Endodermal cell (in vitro differentiated cells): ENCODE measurements at places on chromosomes 6 and 20. TPM values are rescaled to one million over a fixed set of nuclear protein-coding genes. Genes with fewer than 3 reads are reported as not detected.

DNA sequence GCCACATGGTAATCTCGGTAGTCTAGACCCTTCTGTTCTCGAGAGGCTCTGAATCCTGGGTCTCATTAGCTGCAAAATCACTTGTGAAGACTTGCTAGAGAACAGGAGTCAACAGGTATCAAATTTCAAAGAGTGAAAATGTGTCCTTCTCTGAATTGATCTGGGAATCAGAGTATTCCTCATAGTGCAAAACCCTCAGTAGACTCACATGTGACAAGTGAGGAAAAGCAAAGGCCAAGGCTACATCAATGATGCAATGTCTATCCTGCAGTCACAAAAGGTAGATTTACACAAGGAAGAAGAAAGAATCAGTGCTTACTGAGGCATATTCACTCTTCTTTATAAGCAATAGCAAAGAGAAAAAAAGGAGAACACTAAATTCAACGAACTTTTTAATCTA, 1220.0 kb upstream of the GJE1 start:
- DNase-seq, result no peak
- H3K27me3 ChIP-seq, result no peaks in the 10 kb centered on the region
- no peak overlapping the region for H3K27ac ChIP-seq
- H3K4me1 ChIP-seq, result no peaks in the 10 kb centered on the region

- peak; percentile 84 for DNase-seq
- peaks cover 27% of the 10 kb centered on the region for H3K36me3 ChIP-seq
- H3K27ac ChIP-seq, result no peak overlapping the region
- peak overlapping the region; percentile 96 for H3K4me3 ChIP-seq
- H3K4me1 ChIP-seq, result peaks cover 31% of the 10 kb centered on the region
- H3K27me3 ChIP-seq, result no peaks in the 10 kb centered on the region
Measured at GRCh38 chr6:43770372-43771209, 580 bp downstream of the VEGFA start.

DNA sequence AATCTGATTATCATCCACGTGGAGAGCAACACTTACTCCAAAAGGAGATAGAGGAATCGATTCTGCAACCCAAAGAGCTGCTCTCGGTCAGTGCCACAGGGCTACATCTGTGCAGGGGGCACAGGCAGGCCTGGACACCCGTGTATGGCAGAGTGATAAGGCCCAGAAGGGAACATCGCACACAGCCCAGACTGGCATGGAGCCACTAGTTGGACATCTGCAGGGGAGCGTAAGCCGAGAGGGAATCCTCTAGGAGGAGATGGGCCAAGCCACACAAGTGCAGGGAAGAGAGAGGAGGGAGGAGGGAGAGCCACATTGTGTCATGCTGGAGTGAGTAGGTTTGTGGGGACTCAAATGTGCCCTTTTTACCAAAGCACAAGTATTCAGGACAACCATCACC, 50.4 kb upstream of the ENTPD6 start:
- peaks cover 79% of the 10 kb centered on the region for H3K27me3 ChIP-seq
- no peak overlapping the region for H3K27ac ChIP-seq
- no peaks in the 10 kb centered on the region for H3K36me3 ChIP-seq

- H3K27me3 ChIP-seq, result peaks cover 16% of the 10 kb centered on the region
- no peak overlapping the region for H3K4me3 ChIP-seq
- peaks cover 4% of the 10 kb centered on the region for H3K4me1 ChIP-seq
Measured at GRCh38 chr6:14831937-14832336, 413.9 kb upstream of the JARID2 start.

- H3K4me3 ChIP-seq, result no peak overlapping the region
- peaks cover 2% of the 10 kb centered on the region for H3K4me1 ChIP-seq
- no peak for DNase-seq
- H3K36me3 ChIP-seq, result no peaks in the 10 kb centered on the region
- peaks cover 7% of the 10 kb centered on the region for H3K27me3 ChIP-seq
Measured at GRCh38 chr20:32539026-32539816, 45.9 kb downstream of the NOL4L start.

DNA sequence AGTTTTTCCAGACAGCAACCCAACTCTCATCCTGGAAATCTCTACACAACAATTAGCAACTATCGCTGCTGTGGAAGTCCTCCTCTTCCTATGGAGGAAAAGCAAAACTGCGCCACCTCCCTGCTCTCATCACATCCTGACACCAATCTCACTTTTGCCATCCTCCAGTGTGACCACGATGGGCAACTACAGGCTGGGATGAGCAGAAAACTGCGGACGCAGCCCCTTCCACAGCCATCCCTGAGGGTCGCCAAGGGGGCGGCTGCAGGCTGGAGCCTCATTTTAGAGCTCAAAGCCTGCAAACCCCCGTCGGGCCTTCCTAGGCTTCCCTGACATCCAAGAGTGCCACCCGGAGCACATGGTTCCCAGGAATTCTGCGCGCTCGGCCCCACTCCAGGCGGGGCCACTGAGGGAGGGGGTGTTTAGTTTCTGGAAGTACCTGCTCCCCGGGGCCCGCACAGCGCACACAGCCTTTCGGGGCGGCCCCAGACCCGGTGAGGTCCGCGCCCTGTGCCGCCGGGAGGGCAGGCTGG, 1.2 kb downstream of the TCFL5 start:
- H3K27ac ChIP-seq, result no peak overlapping the region
- H3K4me3 ChIP-seq, result peak overlapping the region; percentile 79
- peaks cover 11% of the 10 kb centered on the region for H3K36me3 ChIP-seq
- DNase-seq, result peak; percentile 58
- H3K27me3 ChIP-seq, result no peaks in the 10 kb centered on the region

GRCh38 chr6:138031417-138031816, 75.8 kb downstream of the PERP start:
- H3K4me1 ChIP-seq, result peaks cover 11% of the 10 kb centered on the region
- no peaks in the 10 kb centered on the region for H3K27me3 ChIP-seq
- H3K27ac ChIP-seq, result no peak overlapping the region

GRCh38 chr6:144149894-144150709, at the start of gene STX11:
Gene STX11, plus strand, starts transcription at chr6:144150517. Its CDS starts 36,111 bp downstream, at chr6:144186628.
- no peak within 1 kb of the TSS for H3K27ac ChIP-seq
- no peaks in the 10 kb centered on the region for H3K36me3 ChIP-seq
- H3K4me3 ChIP-seq, result peak within 1 kb of the TSS; percentile 85
- no peaks in the 10 kb centered on the region for H3K4me1 ChIP-seq

- H3K4me3 ChIP-seq, result no peak overlapping the region
- H3K27me3 ChIP-seq, result no peaks in the 10 kb centered on the region
- H3K36me3 ChIP-seq, result no peaks in the 10 kb centered on the region
- H3K4me1 ChIP-seq, result no peaks in the 10 kb centered on the region
- no peak overlapping the region for H3K27ac ChIP-seq
- no peak for DNase-seq
Measured at GRCh38 chr6:14622085-14622484, 504.5 kb downstream of the CD83 start.

DNA sequence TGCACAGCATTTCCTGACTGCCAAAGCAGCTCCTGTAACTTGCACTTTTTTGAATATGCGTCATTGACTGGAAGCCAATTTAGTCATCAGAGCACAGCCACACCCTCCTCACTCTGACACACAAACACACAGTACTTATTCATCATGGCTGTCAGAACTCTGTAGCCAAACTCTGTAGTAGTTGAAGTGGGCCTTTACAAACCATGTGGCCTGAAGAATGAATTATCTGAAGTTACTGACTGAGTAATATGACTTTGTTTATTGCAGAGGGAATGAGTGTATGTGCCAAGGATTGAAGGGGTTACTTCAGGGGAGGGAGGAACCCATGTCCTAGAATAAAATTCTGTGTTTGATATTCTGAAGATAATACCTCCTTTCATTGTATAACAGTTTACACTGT, 102.7 kb downstream of the FIG4 start:
- H3K4me3 ChIP-seq, result no peak overlapping the region
- DNase-seq, result no peak
- H3K27me3 ChIP-seq, result peaks cover 52% of the 10 kb centered on the region
- H3K27ac ChIP-seq, result no peak overlapping the region

DNA sequence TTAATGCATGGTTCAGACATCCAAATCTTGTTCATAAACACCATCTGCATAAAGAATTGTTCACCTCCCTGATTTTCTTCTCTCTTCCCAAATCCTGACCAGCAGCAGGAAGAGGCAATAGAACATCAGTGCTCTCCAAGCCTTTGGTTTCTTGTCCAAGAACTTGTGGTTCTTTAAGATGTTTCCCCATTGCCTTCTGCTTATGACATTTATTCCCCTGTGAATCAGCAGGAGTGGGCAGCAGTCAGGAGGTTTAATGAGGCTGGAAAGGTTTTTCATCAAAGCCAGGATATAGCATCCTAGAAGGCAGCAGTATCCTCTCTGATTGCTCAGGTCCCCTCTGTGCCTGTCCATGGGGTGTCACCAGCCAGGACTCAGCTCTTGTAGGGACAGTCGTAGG, 5.3 kb downstream of the HDDC2 start:
- H3K4me1 ChIP-seq, result no peaks in the 10 kb centered on the region
- H3K4me3 ChIP-seq, result no peak overlapping the region

GRCh38 chr6:130063806-130064205, 45.4 kb downstream of the L3MBTL3 start:
- no peak overlapping the region for H3K27ac ChIP-seq
- H3K4me3 ChIP-seq, result no peak overlapping the region
- H3K27me3 ChIP-seq, result no peaks in the 10 kb centered on the region

DNA sequence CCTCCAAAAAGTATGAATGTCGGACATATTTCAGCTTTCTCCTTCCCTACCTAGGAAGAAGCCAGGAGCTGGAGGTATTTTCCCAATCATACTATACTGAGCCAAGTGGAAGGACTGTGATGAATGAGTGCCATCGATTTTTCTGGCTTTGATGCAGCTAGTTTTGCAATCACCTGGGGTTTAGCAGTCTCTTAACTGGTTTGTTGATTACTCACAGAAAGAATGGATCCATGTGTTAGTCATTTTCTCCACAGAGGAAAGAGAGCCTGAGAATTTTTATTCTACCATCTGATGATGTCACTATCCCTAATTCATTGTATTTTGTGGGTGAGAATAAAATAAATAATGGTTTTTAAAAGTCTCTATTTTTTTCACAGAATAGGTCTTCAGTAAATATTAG, 282.9 kb upstream of the RNF217 start:
- no peak overlapping the region for H3K4me3 ChIP-seq
- DNase-seq, result no peak
- no peaks in the 10 kb centered on the region for H3K27me3 ChIP-seq
- no peak overlapping the region for H3K27ac ChIP-seq

- peak overlapping the region; percentile 65 for H3K27ac ChIP-seq
- no peak for DNase-seq
- H3K4me3 ChIP-seq, result no peak overlapping the region
- no peaks in the 10 kb centered on the region for H3K36me3 ChIP-seq
- H3K4me1 ChIP-seq, result peaks cover 14% of the 10 kb centered on the region
- H3K27me3 ChIP-seq, result no peaks in the 10 kb centered on the region
Measured at GRCh38 chr20:20204256-20204655, 151.9 kb downstream of the CFAP61 start.

DNA sequence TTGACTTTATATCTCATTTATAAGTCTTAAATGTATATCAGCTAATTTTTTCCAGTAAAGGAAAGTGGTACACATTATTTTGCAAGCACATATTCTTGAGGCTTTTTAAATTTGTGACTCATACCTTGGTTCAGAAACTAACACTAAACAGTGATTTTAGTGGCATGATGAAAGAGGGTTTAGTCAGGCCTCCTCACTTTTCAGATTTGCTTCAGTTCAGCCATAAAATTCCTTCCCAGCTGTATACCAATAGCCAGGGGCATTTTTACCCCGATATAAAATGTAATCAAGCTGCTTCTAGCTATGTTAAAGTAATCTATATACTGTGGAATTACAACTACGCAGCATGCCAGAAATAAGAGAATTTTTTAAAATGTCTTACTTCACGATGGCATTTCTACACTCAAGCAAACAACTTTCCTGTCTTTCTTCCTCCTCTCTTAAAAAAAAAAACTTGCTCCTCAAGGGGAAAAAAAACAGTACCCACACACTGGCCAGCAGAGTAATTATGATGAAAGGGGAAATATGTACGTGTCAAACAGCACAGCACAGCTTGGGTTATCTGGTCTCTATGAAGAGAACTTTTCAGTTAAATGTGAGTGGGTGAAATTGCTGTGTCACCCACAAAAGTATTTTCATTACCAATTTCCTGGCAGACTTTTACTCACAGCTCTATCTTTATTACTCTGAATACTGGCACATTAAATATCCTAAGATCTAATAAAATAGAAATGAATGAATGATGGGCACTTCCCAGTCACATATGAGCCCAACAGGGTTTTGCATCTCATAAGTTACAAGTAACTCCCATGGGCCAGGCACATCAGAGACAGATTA, 244.8 kb upstream of the TENT5A start:
- H3K27me3 ChIP-seq, result no peaks in the 10 kb centered on the region
- no peak overlapping the region for H3K4me3 ChIP-seq
- H3K27ac ChIP-seq, result no peak overlapping the region
- DNase-seq, result no peak

DNA sequence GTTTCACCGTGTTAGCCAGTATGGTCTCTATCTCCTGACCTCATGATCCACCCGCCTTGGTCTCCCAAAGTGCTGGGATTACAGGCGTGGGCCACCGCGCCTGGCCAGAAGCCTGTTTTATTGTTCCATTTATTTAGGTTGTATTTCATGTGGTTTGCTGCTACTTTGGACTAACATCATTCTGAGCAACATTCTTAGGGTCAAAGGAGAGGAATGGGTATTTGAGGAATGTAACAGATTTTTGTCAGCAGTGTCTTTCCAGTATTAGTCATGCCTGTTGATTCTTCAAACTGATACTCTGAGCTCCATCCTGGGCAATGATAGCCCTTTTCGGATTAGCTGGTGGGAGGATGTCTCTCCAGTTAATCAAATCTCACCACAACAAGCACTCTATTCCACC, 213.0 kb upstream of the CITED2 start:
- no peaks in the 10 kb centered on the region for H3K36me3 ChIP-seq
- no peak overlapping the region for H3K27ac ChIP-seq
- H3K4me1 ChIP-seq, result peaks cover 22% of the 10 kb centered on the region
- no peaks in the 10 kb centered on the region for H3K27me3 ChIP-seq

GRCh38 chr6:75608956-75609533, 7.4 kb downstream of the SENP6 start:
- no peak overlapping the region for H3K4me3 ChIP-seq
- H3K27ac ChIP-seq, result no peak overlapping the region
- DNase-seq, result no peak
- peaks cover 12% of the 10 kb centered on the region for H3K36me3 ChIP-seq

GRCh38 chr20:32585011-32585585, at the start of gene NOL4L:
Gene NOL4L, minus strand, starts transcription at chr20:32585333. Its CDS starts 443 bp downstream, at chr20:32584890.
- H3K4me3 ChIP-seq, result peak within 1 kb of the TSS; percentile 75
- peaks cover 25% of the 10 kb centered on the region for H3K27me3 ChIP-seq
- no peak within 1 kb of the TSS for H3K27ac ChIP-seq
- DNase-seq, result peak; percentile 81
- H3K36me3 ChIP-seq, result no peaks in the 10 kb centered on the region

The PDYN gene
- 0.51 and 0.56 TPM in 2 replicates for total RNA-seq

The MATN4 gene
- total RNA-seq, result 0.18 and 0.20 TPM in 2 replicates

The TRDN gene
- 57.5 and 74.4 TPM in 2 replicates for total RNA-seq

The SIRPD gene
- not detected in 2 replicates for total RNA-seq

The CDH4 gene
- total RNA-seq, result 4.8 and 5.8 TPM in 2 replicates

The CLPSL1 gene
- total RNA-seq, result not detected in 2 replicates

The TLDC2 gene
- total RNA-seq, result 0.24 to 1.6 TPM (median 0.66 TPM) in 3 replicates
